ENCODE measurements at places on chromosomes 2 and 18.
A peak's percentile ranks its signal among the peaks of the same experiment; 100 is the strongest.

DNA sequence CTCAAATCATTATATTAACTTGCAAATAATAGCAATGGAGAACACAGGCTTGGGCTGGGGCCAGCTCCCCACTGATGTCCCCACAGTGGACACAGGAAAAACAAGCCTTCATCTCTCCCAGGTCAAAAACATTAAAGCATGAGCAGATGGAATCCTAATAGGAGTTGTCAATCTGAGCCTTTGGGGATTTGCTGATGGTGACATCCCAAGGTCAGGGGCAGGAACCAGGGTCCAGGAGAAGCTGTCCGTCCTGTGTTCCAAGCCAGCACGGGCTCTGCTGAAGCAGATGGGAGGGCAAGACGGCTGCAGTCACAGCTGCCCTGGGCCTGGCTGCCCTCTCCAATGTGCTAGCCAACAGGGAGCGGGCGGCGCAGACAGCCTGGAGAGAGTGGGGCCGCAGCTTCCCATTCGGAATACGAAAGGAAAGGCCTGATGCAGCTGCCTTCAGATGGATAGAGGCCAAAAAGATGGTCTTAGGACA is 135.5 kb downstream of the NDUFA10 start:
- no peak for DNase-seq

GRCh38 chr18:45286431-45286830 is 328.8 kb upstream of the SLC14A2 start:
- DNase-seq: no peak

- peak; percentile 10 for DNase-seq
Observed at GRCh38 chr2:113277474-113278072, 1.1 kb downstream of the PAX8 start.

- no peak for DNase-seq
Observed at GRCh38 chr2:239586651-239587310, 186.0 kb upstream of the HDAC4 start.

DNA sequence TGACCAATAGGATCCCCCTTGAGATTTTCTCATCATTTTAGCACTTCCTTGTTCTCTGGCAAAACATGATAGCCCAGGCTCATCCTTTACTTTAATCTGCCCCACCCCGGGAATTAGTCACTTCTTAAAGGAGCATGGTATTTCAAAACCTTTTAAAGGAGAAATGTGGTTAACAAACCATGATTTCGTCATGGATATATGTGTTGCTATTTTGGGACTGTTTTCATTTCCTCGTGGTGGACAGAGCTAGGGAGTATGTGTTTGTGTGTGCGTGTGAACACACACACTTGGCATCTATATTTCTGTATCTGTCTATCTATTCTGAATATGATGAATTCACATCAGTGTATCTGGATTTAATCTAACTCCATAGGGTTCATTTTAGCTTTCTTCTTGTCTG is 128.1 kb downstream of the BIRC6 start:
- no peak for DNase-seq

DNA sequence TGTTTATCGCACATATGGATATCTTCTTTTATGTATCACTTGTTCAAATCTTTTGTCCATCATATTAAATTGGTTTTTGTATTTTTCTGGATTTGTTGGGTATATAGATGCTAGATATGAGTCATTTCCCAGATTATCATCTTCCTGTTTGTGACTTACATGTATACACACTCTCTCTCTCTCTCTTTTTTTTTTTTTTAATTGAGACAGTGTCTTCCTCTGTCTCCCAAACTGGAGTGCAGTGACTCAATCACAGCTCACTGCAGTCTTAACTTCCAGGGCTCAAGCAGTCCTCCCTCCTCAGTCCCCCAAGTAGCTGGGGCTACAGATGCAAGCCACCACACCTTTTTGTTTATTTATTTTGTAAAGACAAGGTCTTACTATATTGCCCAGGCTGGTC is 43.8 kb downstream of the XIRP2 start:
- DNase-seq: no peak

DNA sequence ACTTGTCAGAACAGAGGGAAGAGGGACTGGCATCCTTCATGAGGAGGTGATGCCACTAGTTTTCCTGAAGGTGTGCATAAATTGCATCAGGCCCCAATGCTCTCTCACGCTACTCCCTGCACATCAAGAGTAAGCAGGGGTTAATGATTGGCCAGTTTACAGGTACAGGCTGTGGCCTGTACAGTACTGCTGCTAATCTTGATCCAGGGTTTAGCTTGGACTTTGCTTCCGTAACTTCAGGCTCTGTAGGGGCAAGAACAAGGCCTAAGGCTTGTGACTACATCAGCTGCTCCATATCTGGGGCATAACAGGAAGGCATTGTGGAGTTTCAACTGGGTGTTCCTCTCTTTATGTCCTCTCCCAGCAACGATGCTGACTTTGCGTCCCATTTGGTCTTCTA is 96.8 kb upstream of the FZD7 start:
- DNase-seq: no peak

GRCh38 chr2:230913406-230914143 is 11.5 kb downstream of the GPR55 start:
- DNase-seq: no peak

- no peak for DNase-seq
Observed at GRCh38 chr2:208570066-208570465, 163.5 kb downstream of the PTH2R start.

GRCh38 chr2:67283641-67284040 is 113.5 kb upstream of the ETAA1 start:
- no peak for DNase-seq

DNA sequence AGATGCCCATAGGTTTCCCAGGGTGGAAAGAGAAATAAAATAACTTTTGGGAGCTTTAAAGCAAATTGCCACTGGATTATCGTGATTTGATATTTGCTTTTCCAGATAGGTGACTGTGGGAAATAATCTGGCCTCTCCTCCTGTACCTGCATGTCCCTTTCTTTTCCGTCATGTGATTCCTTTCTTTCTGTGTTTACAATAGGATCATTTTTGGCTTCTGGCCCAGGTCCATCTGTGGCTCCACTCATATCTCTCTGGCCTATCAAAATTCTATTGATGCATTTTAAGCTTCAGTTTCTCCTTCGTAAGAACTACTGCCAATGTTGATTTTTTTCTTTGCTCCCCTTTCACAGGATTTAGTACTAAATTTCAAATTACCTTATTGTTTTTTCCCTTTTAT is 153.6 kb downstream of the CCDC85A start:
- no peak for DNase-seq

DNA sequence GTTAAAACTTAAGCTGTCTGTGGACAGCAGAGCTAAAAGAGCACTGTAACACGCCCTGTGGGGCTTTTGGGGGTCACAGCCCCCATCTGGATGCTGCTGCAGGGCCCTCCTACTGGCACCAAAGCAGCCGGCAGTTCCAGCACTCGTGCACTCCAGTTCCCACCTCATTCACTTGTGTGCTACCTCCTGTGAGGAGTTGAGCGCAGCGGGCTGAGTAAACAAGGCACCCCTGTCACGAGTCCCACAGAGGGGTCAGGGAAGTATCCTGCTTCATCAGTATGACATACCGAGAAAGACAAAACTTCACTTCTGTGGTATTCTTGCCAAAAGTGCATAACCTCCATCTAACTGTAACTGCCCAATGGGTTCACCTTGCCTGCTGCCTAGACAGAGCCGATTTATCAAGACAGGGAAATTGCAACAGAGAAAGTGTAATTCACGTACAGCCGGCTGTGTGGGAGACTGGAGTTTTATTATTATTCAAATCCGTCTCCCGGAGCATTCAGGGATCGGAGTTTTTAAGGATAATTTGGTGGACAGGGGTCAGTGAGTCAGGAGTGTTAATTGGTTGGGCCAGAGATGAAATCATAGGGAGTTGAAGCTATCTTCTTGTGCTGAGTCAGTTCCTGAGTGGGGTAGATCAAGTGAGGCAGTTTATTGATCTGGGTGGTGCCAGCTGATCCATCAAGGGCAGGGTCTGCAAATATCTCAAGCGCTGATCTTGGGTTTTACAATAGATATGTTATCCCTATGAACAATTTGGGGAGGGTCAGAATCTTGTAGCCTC is 41.6 kb downstream of the TMEM17 start:
- no peak for DNase-seq

- no peak for DNase-seq
Observed at GRCh38 chr2:15927551-15928218, 12.7 kb upstream of the MYCN start.

- DNase-seq: no peak
Observed at GRCh38 chr2:219680958-219681693, 53.7 kb downstream of the SLC4A3 start.

GRCh38 chr18:63683152-63683551 is 19.6 kb upstream of the SERPINB11 start:
- DNase-seq: no peak

DNA sequence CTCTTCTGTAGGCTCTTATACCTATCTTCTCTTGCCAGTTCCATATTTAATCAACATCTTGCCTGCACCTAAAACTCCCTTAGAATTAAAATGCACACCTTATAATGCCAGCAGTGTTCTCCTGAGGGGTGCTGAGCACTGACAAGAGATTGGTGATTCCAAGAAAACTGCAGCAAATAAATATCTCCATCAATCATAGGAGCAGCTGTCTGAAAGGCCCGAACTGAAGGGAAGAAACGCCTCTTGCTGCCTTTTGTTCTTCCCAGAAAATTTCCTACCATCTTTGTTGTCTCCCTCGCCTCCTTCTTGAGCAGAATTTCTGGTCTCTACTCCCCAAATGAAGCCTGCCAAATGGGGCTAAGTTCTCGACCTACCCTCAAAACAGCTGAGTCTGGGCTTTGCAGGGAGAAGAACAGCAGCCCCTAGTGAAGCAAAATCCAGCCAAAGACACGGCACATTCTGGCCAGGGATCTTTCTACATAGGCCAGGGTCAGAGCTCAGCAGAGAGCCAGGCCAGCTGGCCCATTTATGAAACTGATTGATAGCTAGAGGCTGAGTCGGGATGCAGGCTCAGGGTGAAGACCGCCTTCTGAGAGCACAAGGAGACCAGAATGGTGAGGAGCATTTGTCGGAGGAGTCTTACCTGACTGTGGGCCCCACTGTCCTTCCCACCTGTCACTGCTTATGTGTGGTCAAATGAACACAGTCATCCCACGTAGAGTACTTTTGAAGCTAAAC is 20.4 kb upstream of the TMEM247 start:
- DNase-seq: no peak

GRCh38 chr18:43078478-43079092 is 36.9 kb downstream of the RIT2 start:
- no peak for DNase-seq

- DNase-seq: no peak
Observed at GRCh38 chr18:45521136-45521535, 94.1 kb upstream of the SLC14A2 start.

DNA sequence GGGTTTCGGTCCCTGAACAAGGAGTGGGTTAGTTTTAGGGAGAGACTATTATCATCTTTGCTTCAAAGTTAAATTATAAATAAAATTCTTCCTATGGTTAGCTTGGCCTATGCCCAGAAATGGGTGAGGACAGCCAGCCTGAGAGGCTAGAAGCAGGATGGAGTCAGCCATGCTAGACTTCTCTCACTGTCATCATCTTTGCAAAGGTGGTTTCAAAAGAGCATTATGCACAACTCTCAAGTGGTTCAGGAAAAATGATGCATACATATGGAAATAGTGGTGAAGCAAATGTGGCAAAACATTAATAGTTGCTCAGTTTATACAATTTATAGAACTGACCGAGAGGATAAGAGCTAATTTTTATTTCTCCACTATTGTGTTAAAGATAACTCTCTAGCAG is 283.9 kb upstream of the FBXO11 start:
- DNase-seq: no peak

DNA sequence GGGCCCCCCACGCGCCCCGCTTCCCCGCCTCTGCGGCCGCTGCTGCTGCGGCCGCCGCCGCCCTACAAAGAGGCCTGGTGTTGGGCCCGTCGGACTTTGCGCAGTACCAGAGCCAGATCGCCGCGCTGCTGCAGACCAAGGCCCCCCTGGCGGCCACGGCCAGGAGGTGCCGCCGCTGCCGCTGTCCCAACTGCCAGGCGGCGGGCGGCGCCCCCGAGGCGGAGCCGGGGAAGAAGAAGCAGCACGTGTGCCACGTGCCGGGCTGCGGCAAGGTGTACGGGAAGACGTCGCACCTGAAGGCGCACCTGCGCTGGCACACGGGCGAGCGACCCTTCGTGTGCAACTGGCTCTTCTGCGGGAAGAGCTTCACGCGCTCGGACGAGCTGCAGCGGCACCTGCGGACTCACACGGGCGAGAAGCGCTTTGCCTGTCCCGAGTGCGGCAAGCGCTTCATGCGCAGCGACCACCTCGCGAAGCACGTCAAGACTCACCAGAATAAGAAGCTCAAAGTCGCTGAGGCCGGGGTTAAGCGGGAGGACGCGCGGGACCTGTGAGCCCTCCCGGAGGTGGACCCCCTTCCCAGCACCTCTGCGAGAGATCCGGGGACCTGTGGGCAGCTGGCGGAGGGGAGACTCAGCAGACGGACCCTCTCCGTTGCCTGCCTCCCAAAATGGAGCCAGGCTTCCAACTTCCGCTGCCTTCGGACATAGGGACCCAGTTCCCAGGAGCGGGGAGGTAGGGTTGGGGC is 1.9 kb downstream of the SP5 start:
- DNase-seq: peak; percentile 63

- no peak for DNase-seq
Observed at GRCh38 chr18:76847916-76848315, 25.6 kb downstream of the ZNF236 start.

- DNase-seq: peak; percentile 74
Observed at GRCh38 chr2:127398239-127398590, 10.4 kb upstream of the MAP3K2 start.

DNA sequence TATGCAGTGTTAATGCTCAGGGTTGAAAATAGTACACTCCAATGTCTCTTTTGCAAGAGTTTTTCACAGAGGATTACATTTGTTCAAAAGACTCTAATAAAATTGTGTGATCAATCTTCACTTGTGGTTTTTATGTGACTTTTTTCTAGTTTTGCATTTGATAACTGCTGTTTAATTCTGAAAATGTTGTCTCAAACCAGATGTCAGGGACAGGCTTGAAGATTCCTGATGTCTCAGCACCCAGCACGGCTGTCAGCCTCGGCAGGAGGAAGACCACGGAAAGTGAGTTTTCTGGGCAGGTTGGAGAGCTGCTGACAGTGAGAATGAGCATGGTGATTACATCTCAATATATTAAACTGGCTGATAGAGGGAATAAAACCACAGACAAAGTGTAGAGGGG is 9.1 kb downstream of the SOX11 start:
- DNase-seq: no peak

DNA sequence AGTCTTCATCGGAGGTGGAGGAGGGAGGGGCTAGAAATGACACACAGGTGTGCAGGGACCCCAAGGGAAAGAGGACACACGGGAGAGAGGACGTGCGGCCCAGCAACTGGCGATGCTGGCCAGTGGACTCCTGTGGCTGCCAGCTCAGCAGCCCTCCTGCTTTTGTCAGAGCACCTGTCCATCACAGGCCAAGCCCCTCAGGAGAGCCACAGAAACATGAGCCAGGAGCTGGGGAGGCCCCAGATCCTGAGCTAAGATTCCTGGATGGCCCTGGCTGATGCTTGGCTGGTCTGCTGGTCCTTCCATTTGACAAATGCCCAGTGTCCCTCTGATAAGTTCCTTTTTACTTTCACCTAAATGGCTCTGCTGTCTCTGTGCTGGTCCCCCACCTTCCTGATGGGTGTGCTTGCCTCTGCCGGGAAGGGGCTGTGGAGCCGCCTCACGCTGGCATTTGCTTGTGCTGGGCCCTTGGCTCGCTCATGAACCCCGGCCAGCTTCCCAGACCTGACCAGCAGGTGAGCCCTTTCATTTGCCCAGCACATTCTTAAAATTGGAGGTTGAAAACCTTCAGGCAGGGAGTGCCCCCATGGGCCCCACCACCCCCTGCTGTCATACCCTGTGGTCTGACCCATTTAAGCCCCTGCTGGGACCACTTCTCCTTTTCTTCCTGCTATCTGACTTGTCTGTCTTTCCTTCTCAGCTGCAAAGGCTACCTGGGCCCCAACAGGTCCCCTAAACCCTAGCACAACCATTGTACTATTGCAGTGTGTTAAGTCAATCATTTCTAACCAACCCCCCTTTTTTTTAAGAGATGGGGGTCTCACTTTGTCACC is 37.3 kb downstream of the CYP27C1 start:
- no peak for DNase-seq
